ENCODE measurements at places on chromosomes 4 and X.
A peak's percentile ranks its signal among the peaks of the same experiment; 100 is the strongest.

GRCh38 chrX:153379971-153380581 lies 21.1 kb downstream of the PNMA6E start:
- DNase-seq, result no peak

DNA sequence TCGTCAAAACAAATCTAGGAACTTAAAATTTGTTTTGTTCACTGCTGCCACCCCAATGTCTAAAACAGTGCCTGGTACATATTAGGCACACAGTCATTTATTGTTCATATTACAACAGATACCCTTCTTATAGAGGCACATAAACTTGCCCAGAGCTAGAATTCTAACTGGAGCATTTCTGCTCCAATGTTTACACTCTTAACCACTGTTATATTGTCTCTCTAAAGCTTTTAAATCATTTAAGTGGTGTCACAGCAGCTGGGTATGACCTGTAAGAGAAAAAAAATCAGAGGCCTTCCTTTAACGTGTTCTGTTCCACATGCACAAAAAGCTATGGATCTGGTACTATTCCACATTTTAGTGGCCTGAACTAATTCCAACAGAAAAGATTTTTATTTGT lies 3.0 kb downstream of the UBE2D3 start:
- DNase-seq, result no peak

DNA sequence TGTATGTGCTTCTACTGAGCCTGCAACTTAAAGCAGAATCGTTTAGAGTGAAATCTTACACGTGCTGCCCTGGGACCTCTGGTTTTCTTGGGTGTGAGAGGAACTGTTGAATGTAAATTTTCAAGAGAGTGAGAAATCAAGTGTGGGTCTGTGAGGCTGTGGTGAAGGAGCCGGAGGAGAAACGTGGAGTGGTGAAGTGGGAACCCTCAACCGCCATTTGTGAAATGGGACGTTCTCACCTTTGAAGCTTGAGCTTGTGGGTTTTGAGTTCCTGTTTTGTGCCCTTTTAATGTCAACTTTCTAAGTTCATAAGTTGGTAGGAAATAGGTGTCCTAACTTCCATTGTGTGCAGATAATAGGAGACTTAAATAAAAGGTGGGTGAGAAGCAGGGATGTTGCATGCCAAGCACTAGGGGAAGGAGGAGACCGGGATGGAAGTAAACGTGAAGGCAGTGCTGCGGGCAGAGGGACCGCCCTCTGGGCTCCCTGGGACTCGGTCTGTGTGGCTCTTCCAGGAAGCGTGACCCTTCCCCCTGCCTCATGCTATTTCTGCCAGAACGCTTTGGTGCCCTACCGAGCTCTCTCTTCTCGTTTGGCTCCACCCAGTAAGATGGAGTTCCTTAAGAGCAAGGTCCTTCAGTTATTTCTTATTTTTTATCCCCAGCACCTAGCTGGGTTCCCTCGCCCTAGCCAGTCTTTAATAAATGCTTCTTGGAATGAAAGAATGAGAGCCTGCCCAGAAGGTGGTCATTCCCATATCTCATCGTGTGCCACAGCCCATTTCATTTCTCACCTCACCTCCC lies 56.0 kb downstream of the TMEM131L start:
- DNase-seq, result no peak

DNA sequence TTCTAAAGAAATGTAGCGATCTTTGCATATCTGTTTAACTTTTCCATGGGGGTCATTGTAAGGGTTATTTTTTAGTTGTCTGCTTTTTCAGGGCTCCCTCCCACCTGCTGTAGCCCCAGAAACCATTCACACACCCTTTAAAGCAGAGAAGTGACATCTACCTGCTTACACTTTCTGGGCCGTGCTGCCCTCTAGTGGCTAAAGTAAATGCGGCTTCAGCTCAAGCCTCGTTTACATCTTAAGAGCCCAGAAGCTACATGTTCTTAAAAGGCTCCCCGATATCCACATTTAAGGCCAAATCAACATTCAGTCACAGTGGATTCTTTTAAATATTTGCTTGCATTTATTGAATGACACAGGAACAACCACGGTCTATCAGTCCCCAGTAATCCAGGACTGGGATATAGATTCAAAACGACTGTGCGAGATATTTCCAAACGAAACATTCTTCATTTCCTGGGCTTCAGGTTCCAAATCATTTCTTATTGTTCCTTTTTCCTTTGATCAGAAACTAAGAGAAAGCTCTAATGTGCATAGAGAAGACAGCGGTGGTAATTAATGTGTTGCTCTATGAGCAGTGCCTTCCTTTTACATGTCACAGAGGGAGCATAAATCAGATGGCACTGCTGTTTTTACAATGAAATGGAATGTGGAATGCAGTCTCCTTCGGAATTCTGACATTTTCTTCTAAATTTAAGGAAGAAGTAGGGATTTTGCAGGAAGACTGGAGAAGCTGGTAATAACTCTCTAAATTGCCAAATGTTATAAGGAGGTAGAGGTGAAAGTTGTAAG lies 119.9 kb downstream of the RASGEF1B start:
- DNase-seq, result peak; percentile 56

- no peak for DNase-seq
Measured at GRCh38 chr4:96342196-96342595, 502.3 kb downstream of the PDHA2 start.

GRCh38 chr4:28555866-28556265 lies 1695.2 kb downstream of the STIM2 start:
- peak; percentile 84 for DNase-seq

- DNase-seq, result peak; percentile 81
Measured at GRCh38 chrX:10259716-10260115, 102.9 kb downstream of the CLCN4 start.

DNA sequence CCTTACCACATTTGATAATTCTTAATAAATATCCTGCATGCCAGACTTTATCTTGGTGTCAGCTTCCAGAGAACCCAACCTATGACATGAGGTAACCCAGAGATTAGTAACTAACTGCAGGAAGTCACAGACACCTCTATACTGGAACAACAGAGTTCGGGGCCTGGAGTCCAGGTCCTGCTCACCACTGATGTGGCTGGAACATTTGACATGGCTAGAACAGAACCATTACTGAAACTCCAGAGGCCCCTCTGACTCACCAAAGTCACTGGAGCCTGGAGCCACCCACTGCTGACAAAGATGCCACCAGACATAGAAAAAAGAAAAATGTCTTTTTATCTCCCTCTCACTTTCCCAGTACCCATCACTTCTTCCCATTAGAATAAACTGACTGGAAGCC lies 403.7 kb downstream of the MID1IP1 start:
- DNase-seq, result no peak

DNA sequence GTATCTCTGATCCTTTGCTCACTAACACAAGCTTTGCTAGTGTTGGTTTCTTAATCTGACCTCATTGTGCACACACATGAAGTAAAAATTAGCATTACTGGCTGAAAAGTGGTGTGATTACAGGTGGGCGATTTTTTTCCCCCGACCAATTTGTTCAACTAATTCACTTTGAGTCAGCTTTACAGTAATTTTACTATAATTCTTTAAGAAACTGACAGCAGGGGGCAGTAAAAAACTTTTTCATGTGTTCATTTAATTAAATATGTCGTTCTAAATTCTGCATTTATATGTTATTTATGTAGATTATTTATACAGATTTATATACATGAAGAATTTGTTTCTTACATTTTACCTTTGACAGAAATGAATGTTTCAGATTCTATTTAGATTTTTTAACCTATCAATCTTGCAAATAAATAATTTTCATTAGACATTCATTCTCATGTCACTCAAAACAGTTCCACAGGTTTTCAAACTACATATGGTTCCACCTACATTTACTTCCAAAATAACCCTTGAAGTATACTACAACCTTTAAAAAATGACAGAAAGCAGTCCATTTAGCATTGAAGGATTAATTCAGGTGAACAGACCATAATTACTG lies 17.5 kb downstream of the PALLD start:
- DNase-seq, result peak; percentile 58

GRCh38 chrX:40411340-40412111 lies 169.2 kb upstream of the ATP6AP2 start:
- DNase-seq, result no peak

- no peak for DNase-seq
Measured at GRCh38 chr4:7661066-7661748, 226.5 kb upstream of the PSAPL1 start.

DNA sequence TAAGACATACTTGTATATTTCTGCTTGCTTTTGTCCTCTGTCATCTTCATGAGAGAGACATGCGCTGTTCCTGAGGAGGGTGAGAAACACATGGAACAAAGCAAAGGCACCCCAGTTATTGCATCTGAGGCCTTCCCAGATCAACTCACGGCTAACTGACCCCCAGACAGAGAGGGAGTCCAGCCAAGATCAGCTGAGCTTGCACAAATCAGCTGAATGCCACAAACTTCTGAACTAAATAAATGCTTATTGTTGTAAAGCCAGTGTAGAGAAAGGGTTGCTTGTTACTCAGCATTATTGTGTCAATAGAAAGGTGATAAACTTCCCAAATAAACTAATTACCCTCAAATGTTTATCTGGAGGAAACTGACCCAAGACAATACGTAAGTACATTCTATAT lies 163.8 kb downstream of the BTC start:
- DNase-seq, result no peak

DNA sequence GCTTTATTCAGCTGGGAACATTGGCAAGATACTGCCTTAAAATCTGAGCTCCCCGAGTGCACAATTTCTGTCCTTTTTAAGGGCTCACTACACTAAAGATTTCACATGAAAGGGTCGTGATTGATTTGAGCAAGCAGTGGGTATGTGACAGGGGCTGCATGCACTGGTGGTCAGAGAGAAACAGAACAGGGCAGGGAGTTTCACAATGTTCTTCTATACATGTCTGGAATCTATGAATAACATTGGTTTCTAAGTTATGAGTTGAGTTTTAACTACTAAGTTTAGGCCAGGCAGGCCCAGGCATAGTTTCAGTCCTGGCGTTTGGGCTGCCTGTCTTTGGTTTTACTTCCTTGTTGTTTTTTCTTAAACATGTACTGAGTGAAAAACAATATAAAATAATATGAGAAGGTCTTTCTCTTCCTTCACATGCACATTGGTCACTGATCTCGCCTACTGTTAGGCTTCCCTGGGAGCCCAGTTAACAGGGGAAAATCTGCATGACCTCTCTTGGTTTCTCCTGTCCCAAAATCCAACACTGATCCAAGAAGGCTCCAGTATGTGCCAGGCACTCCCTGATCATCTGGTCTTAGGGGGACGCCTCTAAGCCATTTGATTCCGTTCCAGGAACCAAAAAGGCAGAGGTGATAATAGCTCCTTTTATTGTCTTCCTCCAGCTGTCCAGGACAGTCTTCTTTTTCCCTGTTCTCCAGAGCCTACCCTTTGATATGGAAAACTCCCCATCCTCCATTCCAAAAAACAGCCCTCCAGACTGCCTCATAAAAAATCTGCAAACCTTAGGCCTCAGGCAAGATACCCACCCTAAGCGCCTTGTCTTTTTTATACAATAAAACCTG lies at the start of gene UGT2B17:
TSS of gene UGT2B17 (minus strand) at position 51 of the 854 bp plus-strand sequence. CDS start 7,838 bp downstream, outside the sequence.
- no peak for DNase-seq

DNA sequence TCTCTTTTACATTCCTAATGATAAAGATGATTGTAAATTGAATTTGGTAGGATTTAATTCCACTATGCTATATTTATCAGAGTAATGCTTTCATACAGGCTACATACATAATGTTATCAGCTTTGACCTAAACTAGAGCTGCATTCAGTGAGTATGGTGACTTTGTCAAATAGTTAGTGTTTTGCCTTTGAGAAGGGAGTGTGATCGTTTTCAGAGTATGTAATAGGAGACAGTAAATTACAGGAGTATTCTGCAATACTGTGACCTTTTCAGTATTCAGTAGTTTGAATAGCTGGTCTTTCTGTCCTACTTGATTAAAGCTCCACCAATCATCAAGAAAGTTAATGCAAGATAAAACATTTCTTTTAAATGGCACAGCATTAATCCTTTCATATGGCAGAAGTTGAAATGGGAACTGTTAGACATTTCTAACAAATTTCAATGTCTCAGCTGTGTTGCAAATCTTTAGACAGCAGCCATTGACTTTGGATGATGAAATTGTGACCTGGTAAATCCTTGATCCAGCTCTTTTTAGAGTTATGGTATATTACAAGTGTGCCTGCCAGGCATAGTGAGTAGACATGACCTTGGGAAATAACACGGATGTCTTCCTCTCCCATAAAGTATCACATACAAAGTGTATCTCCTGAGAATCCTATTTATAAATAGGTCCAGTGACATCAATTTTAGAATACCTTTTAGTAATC lies 455.3 kb downstream of the KCTD8 start:
- DNase-seq, result no peak

- DNase-seq, result peak; percentile 57
Measured at GRCh38 chrX:73855546-73855945, 292.5 kb downstream of the CHIC1 start.

- DNase-seq, result no peak
Measured at GRCh38 chr4:76366737-76367136, 54.2 kb downstream of the CCDC158 start.

DNA sequence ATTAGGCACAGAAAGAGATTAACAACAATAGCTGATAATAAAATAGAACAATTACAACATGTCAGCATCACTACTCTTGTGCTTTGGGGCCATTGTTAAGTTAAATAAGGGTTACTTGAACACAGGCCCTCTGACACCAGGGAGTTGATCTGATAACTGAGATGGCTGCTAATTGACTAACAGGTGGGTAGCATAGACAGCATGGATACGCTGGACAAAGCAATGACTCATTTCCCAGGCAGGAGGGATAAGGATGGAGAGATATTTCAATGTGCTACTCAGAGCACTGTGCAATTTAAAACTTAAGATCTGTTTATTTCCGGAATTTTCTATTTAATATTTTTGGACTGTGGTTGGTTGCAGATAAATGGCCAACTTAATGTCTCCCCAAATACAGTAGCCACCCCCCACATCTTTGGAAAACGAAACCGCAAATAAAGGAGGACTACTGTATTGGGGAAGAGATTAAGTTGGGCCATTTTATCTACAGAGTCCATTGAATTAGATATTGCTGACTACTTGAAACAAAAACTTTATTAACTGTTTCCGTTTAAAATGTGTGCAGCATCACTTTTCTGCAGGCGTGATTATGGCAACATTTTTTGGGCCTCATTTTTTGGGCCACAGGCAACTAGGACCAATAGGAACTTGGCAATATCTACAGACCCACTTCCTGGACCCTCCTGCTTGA lies 200.6 kb upstream of the KLF3 start:
- DNase-seq, result no peak

- no peak for DNase-seq
Measured at GRCh38 chr4:1052231-1052671, 40.8 kb downstream of the FGFRL1 start.

- no peak for DNase-seq
Measured at GRCh38 chrX:52983321-52984000, 25.1 kb upstream of the FAM156A start.

DNA sequence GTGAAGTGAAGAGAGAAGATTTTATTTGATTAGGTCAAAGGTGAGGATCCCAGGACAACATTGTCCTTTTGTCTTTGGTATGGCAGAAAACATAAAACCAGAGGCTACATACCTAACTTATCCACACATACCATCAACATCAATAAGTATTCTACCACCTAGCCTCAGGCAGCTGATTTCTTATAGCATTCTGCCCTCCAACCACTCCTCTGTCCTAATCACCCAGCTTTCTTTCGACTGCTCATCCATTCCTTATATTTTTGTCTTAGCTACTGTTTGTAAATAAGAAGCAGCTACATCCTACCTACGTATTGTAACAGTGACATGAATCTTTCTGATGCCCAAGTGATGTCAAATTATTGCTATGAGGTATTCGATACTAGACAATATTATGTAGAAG lies 129.4 kb downstream of the ANAPC10 start:
- DNase-seq, result no peak
